AML-193 (cell line): ENCODE measurements at places on chromosomes 6 and 20.

- peak; percentile 65 for DNase-seq
Measured at GRCh38 chr6:30450909-30451841, 38.1 kb upstream of the HLA-E start.

- DNase-seq = no peak
Measured at GRCh38 chr6:45611491-45611890, 233.8 kb upstream of the SUPT3H start.

DNA sequence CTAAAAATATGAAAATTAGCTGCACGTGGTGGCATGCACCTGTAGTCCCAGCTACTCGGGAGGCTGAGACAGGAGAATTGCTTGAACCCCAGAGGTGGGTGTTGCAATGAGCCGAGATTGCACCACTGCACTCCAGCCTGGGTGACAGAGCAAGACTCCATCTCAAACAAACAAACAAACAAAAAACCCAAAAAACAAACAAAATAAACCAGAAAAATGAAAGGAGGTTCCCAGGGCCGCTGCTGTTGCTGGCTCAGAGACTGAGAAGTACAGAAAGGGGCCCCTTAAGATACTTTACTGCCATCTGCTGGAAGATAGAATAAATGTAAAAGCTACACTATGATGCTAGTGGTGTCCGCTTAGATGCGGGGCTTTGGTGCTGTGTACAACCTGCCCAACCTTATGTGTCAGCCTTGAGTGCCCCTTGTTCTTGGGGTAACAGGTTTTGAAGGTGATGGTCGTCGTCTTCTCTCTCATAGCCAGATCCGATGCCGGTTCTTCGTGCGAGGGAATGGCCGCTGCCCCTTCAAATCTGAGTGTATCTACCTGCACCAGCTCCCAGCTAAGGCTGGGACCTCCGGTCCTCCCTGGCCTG is 2.8 kb upstream of the FANCE start:
- peak; percentile 92 for DNase-seq

DNA sequence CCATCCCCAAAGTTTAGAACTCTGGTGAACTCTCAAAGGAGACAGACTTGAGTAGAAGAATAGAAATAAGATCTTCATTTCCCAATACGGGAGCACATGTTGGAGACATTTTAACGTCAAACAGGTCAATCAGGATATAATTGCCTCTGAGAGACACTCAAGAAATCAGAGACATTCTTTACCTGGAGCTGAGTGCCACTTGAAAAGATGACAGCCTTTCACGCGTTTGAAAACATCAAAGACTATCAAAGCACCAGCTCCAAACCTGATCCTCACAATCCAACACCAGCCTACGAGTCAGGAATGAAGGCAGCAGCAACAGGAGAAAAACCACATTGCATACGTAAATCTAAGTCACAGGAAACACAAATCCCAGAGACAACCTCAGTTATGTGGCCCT is 571.5 kb upstream of the CDH4 start:
- no peak for DNase-seq

DNA sequence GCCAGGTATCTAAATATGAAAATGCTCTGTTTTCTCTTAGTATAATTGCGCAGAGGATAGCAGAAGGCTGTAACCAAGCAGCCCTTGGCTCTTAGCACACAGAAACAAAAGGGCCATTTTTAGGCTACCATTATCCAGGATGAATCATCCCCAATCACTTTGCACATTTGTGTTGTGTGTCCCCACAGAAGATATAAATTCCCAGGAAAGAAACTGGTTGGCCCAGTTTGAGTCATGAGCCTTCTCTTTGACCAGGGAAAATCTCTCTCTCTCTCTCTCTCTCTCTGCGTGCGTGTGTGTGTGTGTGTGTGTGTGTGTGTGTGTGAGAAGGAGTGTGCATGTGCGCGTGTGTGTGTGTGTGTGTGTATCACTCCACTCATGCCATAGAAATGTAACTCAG is 178.5 kb downstream of the FRK start:
- no peak for DNase-seq

DNA sequence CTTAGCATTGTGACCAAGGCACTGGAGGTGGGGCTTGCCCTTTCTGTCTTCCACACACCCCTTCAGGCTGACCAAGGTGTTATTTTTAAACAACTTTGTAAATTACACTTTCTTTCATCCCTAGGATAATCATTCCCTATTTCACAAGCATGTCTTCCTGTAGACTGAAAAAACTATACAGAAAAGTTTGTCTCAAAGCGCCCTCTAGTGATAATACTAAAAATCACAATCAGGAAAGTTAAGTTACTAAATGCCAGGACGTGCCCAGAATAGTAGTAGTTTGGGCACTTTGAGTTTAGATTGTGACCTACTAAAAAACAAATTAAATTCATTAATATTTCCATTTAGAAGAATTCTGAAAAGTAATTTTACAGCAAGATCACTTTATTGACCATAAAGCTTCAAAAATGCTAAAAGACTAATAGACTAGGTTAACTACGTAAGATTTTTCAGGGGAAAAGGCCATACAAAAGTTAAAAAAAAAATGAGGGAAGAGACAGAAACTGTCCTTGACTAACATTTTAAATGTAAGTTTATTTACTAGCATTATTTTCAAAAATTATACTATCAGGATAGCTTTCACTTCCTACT is 123.3 kb upstream of the DUSP22 start:
- peak; percentile 64 for DNase-seq

GRCh38 chr6:33241968-33242367 is 29.7 kb downstream of the VPS52 start:
- DNase-seq = no peak

DNA sequence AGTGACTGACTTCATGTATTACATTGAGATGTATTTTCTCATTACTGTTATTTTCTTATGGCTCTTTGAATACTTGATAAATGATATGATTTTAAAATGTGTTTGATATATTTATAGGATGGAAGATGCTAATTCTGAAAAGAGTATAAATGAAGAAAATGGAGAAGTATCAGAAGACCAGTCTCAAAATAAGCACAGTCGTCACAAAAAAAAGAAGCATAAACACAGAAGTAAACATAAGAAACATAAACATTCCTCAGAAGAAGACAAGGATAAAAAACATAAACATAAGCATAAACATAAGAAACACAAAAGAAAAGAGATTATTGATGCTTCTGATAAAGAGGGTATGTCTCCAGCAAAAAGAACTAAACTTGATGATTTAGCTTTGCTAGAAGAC is 47.5 kb downstream of the FAM217A start:
- no peak for DNase-seq

DNA sequence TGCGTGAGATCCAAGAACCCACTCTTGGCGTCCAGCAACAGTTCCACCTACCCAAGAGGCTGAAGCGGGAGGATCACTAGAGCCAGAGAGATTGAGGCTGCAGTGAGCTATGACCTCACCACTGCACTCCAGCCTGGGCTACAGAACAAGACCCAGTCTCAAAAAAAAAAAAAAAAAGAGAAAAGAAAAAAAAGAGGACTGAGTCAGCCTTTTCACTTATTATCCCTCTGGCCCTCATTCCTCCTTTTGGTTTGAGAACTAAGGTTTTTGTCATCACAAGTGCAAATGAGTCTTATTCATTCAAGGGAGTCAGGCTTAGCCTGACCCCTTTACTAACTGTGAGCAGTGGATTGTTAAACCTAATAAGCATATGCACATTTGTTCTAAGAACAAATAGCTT is 37.9 kb upstream of the JARID2 start:
- DNase-seq = no peak

GRCh38 chr6:164206807-164207423 is 792.4 kb downstream of the QKI start:
- no peak for DNase-seq

GRCh38 chr6:148825492-148825891 is 78.7 kb downstream of the UST start:
- DNase-seq = no peak

DNA sequence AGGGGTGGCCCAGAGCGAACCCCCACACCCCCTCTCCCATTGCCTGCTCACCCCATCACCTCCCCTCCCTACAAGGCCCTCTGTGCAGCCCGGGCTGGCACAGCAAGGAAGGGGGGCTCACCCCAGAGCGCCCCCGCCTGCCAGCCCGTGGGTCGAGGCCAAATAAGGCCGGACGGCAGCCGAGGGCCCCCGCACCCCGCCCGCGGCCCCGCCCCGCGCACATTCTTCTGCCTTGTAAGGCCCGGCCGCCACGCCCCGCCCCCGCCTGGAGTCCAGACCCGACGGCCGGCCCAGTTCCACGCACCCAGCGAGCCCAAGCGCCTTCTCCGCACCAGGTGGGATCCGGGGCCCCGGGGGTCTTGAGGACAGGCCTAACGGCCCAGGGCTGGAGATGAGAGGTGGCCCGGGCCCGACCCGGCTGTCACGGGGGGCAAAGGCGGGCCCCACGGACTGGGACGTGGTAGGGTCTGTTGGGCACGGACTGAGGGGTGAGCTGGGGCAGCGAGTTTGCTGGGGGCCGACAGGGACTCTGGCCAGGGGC is at the start of gene MYL9:
Gene MYL9 (plus strand): TSS at position 293 of the 541 bp plus-strand sequence. CDS start 3,366 bp downstream, outside the sequence.
- DNase-seq = no peak
